ENCODE measurements at places on chromosomes 7 and 10. TPM values are rescaled to one million over a fixed set of nuclear protein-coding genes. Genes with fewer than 3 reads are reported as not detected.

The STEAP1B gene
- 0.58 TPM for total RNA-seq

The SPDYE11 gene
- total RNA-seq, result 0.11 TPM

The ENTPD1 gene
- total RNA-seq, result 1.1 TPM

The SLC29A4 gene
- total RNA-seq, result 33.9 TPM

The ATOH7 gene
- total RNA-seq, result 0.70 TPM

The PRF1 gene
- 0.13 TPM for total RNA-seq

The ANXA11 gene
- total RNA-seq, result 238 TPM

The KBTBD2 gene
- 41.9 TPM for total RNA-seq

The GPR26 gene
- not detected for total RNA-seq

The HELLS gene
- 65.4 TPM for total RNA-seq

The DOCK1 gene
- 70.0 TPM for total RNA-seq

The SMO gene
- 134 TPM for total RNA-seq

- DNase-seq, result no peak
Measured at GRCh38 chr10:131778385-131778784, 122.4 kb upstream of the PPP2R2D start.

- DNase-seq, result no peak
Measured at GRCh38 chr7:115005953-115006352, 84.1 kb downstream of the MDFIC start.

DNA sequence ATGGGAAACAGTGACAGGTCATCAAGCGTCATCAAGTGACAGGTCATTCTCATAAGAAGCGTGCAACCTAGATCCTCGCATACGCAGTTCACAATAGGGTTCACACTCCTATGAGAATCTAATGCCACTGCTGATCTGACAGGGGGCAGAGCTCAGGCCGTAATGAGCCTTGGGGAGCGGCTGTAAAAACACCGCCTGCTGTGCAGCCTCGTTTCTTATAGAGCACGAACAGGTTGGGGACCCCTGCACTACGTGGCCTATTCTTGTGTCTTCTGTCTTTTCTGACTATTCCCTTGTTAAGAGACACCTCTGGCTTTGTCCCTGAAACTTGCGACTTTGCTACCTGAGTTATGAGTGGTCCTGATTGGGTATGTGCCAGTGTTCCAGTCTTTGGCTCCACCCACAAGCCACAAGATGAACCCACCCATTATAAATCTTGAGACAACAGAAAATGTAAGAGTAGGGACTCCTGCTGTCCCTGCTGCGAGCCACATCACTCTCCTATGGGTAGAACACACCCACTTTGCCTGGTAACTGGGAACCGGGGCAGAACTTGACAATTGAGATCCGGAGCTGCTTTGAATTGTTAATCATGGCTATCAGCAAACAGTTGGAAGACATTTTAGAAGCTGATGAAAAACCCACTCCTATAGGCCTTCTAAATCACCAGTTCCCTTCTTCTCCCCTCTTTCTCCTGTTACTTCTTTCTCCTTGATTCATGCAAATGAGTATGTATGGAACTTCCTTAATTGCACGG is 55.8 kb upstream of the EXOC4 start:
- no peak for DNase-seq

DNA sequence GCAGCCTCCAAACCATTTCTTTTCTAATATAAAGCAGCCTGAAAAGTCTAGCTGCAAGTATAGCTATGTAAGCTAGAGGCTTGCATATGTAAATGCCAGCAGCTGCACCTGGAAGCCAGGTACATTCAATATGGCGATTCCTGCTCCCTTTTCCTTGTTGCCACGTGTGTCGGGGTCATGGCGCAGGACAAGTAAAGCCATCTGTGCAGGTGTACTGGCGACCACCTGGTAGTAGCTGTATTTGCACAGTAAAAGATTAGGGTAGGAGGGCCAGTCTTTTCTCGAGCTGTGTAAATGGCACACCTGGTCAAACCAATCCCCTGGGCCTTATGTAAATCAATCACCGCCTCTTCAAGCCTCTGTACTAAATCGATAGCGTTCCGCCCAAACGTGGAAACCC is 484.5 kb downstream of the MAGI2 start:
- DNase-seq, result no peak

GRCh38 chr10:24579906-24580305 is 143.8 kb downstream of the ARHGAP21 start:
- DNase-seq, result no peak

GRCh38 chr10:59508296-59508695 is 145.9 kb upstream of the FAM13C start:
- no peak for DNase-seq

DNA sequence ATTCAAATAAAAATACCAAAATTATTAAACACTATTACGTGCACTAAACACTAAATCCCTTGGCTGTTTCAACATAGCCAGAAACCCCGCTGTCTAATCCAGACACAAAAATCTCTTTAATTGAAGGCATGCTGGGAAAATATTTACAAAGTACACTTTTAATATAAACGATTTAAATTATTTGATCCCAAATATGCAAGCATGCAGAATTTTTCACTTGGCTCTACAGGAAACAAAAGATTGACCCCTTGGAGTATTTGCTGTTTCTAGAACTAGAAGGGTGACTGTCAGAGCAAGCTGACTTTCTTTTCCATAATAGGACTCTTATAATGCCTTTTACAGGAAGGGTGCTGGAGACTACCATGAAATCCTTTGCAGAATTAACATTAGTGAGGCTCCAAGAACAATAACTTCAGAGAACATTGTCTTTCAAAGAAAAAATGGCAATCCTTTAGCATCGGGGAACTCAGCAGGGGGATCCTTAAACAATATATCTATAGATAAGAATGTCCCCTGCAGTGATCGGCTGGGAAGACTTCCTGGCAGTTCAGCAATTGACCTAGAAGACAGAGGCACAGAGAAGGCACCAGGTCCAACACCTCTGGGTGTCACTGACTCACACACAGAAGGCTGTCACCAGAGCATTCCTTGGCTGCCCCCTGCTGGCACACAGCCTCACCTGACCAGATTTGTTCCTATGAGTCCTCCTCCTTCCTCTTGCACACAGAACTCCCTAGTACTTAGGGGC is 55.8 kb upstream of the MRLN start:
- DNase-seq, result no peak

GRCh38 chr10:49161411-49161997 is 26.7 kb downstream of the TMEM273 start:
- DNase-seq, result no peak

DNA sequence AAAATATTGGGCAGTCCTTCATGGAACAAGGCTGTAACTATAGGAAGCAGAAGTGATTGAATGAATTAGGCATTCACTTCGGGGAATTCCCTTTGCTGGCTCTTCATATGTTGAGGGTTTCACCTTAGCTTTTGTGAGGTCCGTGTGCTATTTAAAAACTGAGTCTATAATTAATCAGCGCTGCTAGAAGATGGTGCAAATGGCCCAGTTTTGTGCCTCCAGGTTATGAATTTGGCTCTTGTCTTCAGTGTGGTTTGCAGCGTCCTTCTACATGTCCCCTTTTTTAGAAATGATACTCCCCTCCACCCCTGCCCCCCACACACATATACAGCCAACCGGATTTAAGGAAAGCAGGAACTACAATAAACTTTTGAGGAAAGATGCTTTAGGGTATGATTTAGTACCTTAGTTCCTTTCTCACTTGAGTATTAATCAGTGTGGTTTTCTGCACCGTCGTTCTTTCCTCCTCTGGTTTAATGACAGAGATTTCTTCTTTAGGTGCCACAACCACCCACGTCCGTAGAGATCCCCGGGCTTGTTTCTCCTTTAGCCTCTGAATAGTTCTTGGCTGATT is 110.6 kb upstream of the SAMD8 start:
- DNase-seq, result no peak

- DNase-seq, result no peak
Measured at GRCh38 chr10:3861795-3862194, 76.8 kb upstream of the KLF6 start.

DNA sequence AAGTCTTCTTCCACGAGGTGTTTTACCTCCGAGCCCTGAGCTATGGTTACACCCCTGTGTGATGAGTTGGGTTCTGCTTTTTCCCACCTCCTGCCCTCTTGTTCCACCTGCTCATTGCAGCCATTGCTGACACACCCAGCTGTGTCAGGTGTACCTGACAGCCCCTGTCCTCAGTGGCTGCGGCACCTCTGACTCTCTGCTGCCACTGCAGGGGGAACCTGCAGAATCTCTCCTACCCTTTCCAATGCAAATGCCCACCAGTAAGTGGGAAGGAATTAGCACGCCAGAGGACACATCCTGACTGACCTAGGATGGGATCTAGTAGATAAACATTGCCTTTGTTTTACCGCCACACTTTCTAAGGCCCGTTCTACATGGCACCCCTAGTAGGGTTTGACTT is 600.9 kb upstream of the MKI67 start:
- DNase-seq, result no peak

DNA sequence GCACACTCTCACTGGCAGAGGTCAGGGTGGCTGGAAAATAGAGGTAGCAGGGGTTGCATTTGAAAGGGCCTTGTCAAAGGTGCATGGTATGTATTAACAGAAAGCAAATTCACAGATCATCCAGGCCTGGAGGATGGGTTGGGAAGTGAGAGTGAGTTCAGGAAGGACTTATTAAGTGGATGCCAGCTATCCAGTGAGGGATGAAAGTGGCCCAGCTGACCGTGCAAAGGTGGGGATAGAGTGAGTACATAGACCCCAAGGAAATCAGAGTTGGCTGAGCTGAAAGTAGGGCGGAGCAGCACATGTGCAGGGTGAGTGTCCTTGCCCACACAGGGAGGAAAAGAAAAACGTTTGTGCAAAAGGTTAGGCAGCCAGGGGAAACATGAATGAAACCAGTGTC is 58.1 kb downstream of the HECW1 start:
- no peak for DNase-seq

DNA sequence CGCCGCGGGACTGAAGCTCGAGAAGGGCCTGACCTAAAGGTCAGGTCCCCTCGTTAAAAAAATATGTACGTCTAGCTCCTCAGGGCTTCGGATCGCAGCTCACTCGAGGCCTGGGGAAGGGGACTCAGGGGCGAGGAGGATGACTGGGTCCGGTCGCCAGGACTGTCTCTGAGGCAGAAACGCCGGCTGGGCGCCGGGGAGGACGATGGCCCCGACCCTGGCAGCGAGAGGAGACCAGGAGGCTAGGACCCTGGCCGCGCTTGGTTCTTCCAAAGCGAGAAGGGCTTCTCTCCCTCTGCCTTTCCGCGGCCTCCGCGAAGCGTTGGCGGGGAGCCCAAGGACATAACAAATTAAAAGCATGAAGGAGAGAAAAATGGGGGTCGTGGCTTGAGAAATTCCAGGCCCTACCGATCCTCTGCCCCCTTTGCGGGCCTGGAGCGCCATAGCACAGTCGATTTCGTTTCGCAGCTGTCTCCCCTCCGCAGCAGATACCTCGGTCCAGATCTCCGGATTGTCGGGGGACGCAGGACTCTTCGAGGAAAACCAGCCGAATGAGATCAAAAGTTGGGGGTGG is 3.1 kb downstream of the NKX2-3 start:
- no peak for DNase-seq

DNA sequence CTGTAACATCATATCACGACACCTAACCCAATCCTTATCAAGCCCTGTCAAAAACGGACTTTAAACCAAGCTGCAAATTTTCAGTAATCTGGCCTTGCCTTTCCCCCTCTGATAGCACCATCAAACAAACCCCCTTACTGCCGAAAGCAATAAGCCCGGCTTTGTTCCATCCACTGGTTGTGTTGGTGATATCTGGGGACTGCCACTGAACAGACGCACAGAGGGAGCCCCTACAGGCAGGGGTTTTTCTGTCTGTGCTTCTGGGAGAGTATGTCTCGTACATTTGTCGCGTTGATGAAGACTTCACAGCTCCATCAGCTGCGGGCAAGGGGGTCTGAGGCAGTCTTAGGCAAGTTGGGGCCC is 550 bp upstream of the PLAU start:
- DNase-seq, result no peak

DNA sequence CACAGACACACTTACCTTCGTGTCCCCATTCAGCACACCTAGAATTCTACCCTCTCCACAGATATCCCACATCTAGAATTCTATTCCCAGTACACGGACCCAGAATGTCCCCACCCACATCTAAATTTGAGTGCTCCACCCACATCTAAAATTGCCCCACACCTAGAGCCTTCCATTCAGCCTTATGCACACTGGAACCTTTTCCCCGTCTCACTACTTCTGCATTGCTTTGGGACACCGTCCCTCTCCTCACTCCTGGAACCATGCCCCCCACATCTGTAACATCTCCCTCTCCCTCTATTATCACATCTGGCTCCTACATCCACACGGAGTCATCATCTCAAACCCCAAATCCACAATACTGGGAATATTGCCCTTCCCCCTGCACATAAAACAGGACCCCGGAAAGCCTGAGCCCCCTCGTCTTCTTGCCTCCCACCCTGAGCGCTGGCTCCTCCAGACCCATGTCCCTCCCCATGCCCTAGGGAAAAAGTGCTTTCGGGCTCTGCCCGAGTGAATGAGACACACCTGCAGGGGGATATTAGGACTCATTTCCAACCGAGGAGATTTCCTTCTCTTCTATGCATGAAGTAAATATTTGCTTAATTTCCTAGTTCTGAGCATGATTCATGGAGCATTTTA is 125.8 kb upstream of the UNC5B start:
- DNase-seq, result no peak

DNA sequence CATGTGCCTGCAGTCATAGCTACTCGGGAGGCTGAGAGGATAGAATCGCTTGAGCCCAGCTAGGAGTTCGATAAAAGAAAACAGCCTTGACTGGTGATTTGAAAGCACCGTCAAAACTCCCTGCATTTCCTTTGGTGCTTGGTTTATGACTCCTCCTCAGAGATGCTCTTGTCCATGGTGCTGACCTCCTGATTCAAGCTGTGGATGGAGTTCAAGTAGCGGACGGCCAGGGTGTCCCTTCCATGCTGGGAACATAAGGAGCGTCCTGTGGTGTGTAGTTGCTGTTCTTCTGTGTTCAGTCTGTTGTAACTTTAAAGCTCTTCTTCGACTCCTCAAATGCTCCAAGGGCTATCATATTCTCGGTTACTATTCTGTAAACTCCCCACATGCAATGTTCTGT is 382.5 kb upstream of the KIAA1217 start:
- DNase-seq, result peak; percentile 56

- DNase-seq, result no peak
Measured at GRCh38 chr7:67311901-67312300, 315.3 kb downstream of the TYW1 start.

GRCh38 chr7:36047091-36047658 is 105.9 kb upstream of the EEPD1 start:
- DNase-seq, result no peak
